ENCODE measurements at places on chromosomes 3 and 15.

- no peak for DNase-seq
These were observed 283.3 kb upstream of the RGMA start for GRCh38 chr15:93372208-93372864.

DNA sequence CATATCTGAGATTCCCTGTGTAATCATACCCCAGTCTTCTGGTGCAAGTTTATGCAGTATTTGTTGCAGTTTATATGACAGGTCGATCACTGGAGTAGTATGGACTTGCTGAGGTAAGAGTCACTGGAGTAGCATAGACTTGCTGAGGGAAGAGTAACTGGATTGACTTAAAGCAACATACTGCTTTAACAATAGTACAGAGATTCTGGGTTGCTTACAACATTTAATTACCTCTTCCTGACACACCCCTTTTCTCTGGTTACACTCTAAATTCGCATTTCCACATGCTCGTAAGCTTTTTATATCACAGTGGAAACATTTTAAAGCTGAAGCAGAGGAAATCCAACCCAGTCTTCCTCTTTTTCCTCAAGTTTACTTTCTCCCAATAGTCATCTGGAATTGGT lies 11.8 kb downstream of the AAGAB start:
- no peak for DNase-seq

DNA sequence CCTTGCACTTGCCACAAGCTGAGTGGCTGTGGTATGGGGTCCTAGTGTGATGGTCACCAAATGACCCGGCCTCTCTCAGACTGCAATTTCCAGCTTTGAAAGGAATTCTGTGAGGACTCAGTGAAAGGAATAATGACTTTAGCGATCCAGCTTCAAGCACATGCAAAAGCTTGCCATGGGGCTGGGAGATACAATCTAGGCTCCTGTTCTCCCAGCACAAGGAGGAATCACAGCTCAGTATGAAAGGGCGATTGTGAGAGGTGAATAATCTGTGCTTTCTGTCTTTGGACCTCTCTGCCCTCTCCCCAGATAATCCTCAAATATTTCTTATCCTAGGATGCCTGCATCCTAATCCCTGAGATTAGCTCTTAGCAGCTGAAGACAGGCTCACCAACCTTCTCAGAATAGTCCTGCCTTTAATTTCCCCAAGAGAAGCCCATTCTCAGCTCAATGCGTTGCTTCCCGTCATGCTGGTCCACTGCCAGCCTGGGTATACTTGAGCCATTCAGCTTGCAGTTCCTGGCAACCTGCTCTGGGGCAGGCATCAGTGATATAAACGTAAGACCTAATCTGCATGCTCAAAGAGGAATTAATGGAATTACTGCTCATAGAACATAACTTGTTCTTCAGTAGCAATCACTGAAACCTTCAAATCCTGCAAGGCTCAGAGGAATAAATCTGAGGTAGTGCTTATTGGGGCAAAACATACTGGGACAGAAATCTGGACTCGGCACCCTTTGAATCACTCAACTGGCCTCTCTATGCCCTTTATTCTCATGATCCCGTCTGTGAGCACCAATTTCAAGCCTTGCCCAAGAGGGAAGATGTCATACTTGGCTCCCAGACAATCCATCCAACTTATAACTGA lies 15.1 kb downstream of the TLNRD1 start:
- DNase-seq, result no peak

DNA sequence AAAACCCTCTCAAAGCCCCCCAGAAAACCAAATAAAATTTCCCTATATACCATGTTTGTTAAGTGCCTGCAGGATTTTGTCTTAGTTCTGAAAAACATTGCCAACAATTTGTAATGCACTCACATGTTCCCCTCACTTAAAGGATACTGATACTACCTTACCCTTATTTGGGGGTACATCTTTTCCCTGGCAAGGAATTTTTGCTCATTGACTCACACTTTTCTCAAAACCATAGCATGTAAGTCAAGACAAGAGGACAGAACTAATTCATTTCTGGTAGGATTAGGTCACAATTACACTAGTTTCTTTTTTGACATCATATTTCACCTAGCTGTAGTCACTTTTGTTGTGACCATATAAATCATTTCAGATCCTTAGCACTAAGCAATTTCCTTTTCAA lies 222.2 kb downstream of the THRB start:
- DNase-seq, result no peak

- no peak for DNase-seq
These were observed 37.6 kb upstream of the SFMBT1 start for GRCh38 chr3:53083521-53083920.

GRCh38 chr3:136262559-136262958 lies 12.4 kb downstream of the PCCB start:
- DNase-seq, result no peak

DNA sequence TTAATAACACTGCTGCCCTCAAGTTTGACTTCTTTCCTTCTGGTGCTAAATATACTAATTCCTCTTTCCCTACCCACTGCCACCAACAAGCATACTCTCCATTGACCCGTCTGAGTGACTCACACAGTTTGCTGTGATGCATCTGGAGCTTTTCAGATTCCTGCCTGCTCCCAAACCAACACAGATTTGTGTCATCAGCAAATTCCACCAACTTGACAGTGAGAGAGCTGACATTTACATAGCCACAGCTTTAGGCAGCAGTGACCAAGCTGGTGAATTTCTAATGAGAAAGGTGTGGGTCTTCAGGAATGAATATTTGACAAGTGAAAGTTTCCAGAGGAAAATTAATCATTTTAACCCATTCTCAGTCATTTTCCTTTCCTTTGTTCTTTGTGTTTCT lies 96.5 kb upstream of the PRICKLE2 start:
- DNase-seq, result no peak

DNA sequence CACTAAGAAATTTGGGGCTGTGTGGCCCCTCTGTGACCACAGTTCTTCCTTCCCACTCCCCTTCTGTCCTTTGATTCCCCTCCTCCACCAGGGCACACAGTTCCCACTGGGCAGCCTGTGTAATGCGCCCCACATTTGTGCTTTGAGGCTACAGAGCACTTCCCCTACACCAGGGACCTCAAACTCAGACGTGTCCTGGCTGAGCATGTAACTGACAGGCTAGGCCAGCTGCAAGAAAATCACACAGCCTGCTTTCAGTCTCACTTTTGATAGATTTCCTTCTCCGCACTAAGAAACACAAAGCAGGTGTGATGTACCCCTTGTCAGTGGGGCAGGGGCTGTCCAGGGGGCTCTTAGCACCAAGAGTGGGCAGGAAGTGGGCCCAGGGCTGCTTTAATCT lies 29.6 kb downstream of the PRKCD start:
- no peak for DNase-seq

- no peak for DNase-seq
These were observed 37.7 kb downstream of the PDIA5 start for GRCh38 chr3:123104550-123104949.

- DNase-seq, result no peak
These were observed at the start of gene MAGEL2 for GRCh38 chr15:23647421-23648370. MAGEL2 (minus strand) TSS chr15:23647867; CDS start chr15:23647742, 125 bp downstream.

GRCh38 chr3:143831208-143831607 lies 17.1 kb downstream of the SLC9A9 start:
- DNase-seq, result no peak

Measured in stimulated activated CD8-positive, alpha-beta memory T cell treated with anti-CD3 and anti-CD28 coated beads, Interleukin-4, amount 100 ng/mL, for 4 hours (primary cell).